ENCODE measurements at places on chromosomes 13 and 19.

GRCh38 chr19:47765523-47766358 is 12.8 kb upstream of the SELENOW start:
- peak; percentile 75 for DNase-seq
- peaks cover 17% of the 10 kb centered on the region for H3K4me1 ChIP-seq
- H3K27ac ChIP-seq = no peak overlapping the region
- H3K36me3 ChIP-seq = no peaks in the 10 kb centered on the region
- H3K4me3 ChIP-seq = no peak overlapping the region
- H3K27me3 ChIP-seq = no peaks in the 10 kb centered on the region

GRCh38 chr13:34034411-34034810 is 216.5 kb downstream of the RFC3 start:
- no peaks in the 10 kb centered on the region for H3K27me3 ChIP-seq
- H3K27ac ChIP-seq = no peak overlapping the region
- H3K4me3 ChIP-seq = no peak overlapping the region
- DNase-seq = no peak
- H3K36me3 ChIP-seq = no peaks in the 10 kb centered on the region

- peaks cover 6% of the 10 kb centered on the region for H3K4me1 ChIP-seq
- H3K27ac ChIP-seq = no peak overlapping the region
- no peak for DNase-seq
- no peaks in the 10 kb centered on the region for H3K27me3 ChIP-seq
Measured at GRCh38 chr19:47141695-47142094, 11.1 kb downstream of the SAE1 start.

- H3K4me3 ChIP-seq = no peak overlapping the region
- peaks cover 98% of the 10 kb centered on the region for H3K4me1 ChIP-seq
- no peak for DNase-seq
- H3K27me3 ChIP-seq = no peaks in the 10 kb centered on the region
- H3K36me3 ChIP-seq = peaks cover 19% of the 10 kb centered on the region
Measured at GRCh38 chr13:97276862-97277269, 54.7 kb downstream of the MBNL2 start.

Measured in left ventricle myocardium inferior (tissue), 1 donor.